Stimulated activated CD4-positive, alpha-beta T cell treated with anti-CD3 and anti-CD28 coated beads, Interleukin-1b, Interleukin-23, amount 100 ng/mL, for 48 hours (primary cell): ENCODE measurements at places on chromosomes 12 and 14.
A peak's percentile ranks its signal among the peaks of the same experiment; 100 is the strongest.

DNA sequence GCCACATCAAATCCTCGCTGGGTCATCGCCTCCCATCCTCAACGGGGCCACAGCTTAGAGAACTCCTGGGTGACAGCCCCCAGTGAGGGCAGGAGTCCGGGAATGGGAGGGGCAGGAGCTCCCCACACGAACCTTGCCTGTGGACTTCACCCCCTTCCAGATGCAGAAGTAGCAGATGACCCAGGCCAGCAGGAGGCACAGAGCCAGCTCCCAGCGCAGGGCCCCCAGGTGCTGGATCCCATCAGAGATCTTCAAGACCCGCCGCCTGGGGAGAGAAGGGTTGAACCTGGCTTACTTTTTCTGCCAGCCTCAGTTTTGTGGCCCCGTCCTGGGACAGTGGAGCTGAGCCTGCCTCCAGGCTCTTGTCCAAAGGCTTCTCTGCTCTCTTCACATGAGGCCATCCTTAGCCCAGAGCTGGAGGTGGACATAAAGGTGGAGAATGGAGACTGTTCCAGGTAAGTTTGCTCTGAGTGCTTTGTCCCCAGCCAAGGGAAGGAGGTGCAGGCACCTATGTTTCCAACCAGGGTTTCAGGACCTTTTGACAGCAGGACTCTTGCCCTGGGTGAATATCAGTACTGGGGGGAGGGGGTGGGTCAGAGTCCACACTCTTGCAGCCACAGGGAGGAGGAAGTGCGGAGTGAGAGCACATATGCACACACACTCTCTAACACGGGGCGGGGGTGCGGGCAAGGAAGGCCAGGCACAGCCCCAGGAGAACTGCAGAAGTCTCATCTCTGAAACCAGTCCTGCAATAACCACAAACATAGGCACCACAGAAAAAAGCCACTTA is 23.3 kb upstream of the SLC6A12 start:
- DNase-seq, result no peak

DNA sequence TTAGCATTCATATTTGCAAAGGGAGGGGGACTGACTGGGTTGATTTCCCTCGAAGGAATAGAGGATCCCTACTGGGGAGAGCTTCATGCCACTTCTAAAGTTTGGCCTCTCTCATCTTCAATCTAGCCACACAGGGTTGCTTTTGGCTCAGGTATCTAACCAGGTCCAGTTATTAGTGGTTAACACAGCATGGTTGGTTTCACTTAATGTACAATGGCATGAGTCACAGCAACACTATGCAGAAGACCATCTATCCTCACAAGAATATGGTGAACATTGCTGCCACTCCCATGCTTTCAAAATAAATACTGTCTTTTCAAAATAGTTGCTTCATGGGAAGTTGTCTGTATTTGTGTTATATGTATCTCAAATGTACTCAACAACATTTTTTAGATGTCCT is 6.6 kb upstream of the RAB3IP start:
- DNase-seq, result no peak

DNA sequence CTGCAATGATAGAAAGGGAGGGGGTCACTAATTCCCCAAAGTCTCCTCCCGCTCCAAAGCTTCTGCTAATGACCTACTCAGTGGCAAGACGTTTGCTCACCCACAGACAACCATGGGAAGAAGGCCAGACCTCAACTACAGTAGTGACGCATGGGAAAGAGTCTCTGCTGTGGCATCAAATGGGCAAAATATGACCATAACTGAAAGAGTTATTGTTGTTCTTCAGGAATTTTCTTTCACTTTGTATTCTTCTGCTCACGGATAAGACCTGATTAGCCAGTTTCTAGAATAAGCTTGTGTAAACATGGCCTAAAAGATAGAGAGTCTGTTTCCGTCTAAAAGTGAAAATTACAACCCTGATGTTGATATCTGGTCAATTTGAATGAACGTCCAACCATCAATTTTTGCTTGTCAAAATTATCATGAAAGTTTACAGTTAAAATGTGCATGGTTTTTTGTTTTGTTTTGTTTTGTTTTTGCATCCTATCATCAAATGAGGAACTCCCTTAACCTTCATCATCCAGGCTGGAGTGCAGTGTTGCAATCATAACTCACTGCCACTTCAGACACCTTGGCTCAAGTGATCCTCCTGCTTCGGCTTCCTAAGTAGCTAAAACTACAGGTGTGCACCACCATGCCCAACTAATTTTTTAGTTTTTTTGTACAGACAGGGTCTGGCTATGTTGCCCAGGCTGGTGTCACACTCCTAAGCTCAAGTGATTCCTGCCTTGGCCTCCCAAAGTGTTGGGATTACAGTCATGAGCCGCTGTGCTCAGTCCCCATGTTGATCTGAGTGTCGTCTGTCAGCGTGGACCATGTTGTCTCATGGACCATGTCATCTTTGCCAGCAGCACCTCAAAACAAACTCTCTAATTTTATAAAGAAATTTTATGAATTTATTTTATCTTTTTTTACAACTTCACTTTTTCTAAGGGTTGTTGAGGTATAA is 7.0 kb downstream of the KRT6B start:
- no peak for DNase-seq

DNA sequence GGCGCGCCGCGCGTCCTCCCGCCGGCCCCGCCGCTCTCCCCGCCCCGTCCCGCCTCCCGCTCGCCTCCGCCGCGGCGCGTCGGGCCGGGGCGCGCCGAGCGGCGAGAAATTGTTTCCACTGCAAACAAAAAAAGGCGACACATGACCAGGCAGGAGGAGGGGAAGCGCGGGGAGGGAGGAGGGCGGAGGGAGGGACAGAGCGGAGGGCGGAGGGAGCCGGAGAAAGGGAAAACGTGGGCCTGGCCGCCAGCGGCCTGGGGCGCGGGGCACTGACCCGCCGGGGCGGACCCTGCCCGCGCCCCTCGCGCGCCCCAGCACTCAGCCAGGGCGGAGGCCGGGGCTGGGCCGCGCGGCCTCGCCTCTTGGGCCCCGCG is at the start of gene FOXN3:
FOXN3 (minus strand) TSS at position 143 of the 374 bp plus-strand sequence. CDS start 4,757 bp downstream, outside the sequence.
- DNase-seq, result peak; percentile 88

- DNase-seq, result no peak
Observed at GRCh38 chr12:67701121-67701520, 52.6 kb downstream of the DYRK2 start.

- no peak for DNase-seq
Observed at GRCh38 chr12:108174641-108175040, 45.6 kb downstream of the WSCD2 start.

GRCh38 chr12:79764641-79765040 is 73.9 kb upstream of the PAWR start:
- DNase-seq, result no peak

- DNase-seq, result no peak
Observed at GRCh38 chr12:104708891-104709290, 249.2 kb downstream of the SLC41A2 start.

DNA sequence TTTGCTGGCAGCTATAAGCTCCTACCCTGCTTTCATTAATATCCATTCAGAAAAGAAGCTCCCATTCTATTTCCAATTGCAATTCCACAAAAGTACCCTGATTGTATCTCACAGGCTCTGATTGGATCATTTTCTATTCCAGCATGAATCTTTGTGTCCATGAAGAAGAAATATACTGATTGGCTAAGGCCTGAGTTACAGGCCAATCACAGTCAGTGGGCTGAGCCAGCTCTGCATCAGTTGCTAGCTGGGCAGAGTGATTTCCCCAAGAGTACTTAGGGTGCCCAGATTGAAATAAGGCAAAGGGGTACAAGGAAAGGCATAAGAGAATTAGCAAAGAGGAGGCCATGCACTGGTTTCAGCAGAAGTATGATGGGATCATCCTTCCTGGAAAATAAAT is 14.4 kb downstream of the ART4 start:
- DNase-seq, result no peak

- DNase-seq, result no peak
Observed at GRCh38 chr12:113333418-113333750, 1.5 kb downstream of the SLC8B1 start.

DNA sequence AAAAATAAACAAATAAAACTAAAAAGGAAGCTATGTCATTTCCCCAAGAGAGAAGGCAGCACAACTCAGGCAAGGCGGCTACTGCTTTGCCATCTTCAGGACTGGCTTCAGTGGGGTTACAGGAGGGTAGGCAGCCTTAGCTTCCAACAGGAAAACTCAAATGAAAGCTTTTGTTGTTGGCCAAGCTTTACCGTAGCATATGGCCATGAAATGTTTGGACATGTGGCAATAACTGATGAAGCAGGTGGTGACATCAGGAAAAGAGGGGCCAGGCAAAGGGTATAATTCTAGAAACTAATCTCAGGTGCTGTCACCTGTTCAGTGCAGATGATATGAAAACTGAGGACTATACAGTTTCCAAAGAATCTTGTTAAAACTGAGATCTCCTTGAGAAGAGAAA is 22.8 kb upstream of the NPFF start:
- no peak for DNase-seq

DNA sequence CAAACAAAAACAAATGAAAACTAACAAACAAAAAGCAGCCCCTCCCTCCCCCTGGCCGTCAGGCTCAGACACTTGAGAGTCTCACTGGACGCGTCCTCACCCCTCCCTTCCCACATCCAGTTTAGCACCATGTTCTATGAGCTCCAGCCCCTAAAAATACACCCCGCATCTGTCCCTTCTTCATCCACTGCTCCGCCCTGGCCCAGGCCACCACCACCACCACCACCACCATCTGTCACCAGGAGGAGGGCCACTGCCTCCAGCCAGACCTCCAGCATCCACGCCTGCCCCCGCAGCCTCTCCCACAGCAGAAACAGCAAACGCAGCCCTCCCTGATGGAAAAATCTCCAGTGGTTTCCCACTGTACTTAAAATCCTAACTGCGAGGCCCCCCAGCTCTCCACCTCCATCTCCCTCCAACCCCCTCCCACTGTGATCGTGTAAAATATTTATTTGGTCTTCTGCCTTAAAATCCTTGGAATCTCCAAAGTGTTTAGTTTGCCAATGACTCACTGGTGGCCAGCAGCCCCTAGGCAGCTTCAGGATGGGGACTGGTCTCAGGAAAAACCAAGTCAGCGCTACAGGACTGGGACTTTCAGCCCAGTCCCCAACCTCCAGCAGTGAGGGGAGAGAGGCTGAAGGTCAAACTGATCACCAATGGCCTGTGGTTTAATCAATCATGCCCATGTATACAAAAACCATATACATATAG is 95.1 kb downstream of the SCARB1 start:
- DNase-seq, result no peak

DNA sequence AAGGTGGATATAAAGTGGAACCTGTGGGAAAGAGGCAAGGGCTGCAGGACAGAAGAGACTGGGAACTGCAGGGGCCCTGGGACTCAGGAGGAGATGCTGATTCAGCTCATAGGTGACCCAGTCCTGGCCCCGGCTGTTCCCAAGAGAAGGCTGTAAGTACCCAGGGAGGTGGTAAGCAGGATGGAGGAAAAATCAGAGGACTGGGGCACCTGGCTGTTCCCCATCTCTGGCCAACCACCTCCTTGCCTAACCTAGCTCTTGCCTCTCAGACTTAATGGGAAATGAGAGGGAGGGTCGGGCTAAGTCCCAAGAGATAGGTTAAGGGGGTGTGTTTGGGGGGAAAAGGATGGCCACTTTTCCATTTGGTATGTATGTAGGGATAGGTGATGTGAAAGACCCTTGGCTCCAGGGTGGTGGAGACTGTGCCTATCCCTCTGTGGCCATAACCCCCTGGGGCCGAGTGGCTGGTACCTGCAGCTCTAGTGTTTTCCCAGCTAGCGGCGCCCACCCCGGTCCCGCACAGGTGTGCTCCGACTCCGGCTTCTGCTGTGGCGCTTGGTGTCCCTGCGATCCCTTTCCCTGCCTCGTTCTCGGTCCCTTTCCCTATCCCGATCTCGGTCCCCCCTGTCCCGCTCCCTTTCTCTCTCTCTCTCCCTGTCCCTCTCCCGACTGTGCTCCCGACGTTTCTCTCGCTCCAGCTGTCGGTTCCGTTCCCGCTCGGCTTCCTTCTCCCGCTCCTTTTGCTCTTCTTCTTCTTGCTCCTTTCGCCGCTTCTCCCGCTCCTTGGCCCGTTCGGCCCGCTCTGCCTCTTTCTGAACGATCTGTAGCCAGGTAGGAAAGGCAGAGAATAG is 1.6 kb upstream of the CDH24 start:
- DNase-seq, result no peak

DNA sequence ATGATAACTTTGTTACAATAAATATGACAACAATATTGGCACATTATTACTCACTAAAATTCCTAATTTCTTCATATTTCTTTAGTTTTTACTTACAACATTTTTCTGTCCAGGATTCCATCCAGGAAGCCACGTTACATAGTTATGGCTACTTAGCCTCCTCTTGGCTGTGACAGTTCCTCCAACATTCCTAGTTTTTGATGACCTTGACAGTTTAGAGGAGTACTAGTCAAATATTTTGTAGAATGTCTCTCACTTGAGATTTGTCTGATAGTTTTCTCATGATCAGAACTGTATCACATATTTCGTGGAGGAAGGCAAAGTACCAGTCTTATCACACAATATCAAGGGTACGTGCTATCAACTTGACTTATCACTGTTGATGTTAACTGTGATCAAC is 29.8 kb upstream of the LIN7A start:
- no peak for DNase-seq

DNA sequence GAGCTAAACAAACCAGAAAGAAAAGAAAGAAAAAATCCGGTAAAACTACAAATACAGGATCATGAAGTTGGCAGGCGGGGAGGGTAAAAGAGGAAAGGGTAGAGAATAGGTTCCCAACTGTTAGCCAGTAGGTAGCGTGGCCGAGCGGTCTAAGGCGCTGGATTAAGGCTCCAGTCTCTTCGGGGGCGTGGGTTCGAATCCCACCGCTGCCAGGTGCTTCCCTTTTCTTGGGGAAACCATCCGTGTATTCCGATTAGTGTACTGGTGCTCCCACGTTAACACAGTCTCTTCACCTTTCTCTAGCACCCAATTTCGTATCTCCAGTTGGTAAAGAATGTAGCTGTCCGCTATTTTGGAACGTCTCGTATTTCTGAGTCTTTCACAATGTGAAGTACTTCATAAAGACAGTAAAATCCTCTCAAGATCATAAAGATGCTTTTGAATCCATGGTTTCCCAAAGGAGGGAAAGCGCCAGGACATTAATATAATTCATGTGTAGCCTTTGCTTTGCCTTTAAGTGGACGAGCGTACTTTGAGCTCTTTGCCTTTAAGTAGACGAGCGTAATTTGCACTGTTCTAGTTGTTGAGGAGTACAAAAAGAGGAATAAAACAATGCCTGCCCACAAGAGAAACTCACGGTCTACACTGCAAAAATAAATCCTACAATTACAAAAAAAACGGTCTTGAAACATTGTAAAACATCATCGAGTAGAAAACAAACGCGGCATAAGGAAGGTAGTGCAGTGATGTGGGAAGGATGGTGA is 19.0 kb upstream of the RNASE12 start:
- DNase-seq, result peak; percentile 85

DNA sequence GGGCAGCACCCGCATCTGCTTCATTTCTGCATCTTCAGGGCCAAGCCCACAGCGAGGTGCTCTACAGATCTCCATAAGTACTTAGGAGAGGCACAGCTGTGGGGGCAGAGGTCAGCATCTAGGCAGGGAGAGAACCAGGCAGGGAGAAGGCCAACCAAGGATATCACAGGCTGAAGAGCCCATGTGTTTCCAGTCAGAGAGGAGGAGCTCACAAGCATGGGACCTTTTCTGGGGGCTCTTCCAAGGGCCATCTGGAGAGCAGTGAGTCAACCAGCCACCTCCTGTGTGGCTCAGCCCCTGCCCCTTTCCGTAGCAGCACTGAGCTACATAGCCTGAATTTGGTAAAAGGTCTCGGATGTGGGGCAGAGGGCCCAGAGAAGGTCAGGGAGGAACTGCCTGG is 78.5 kb downstream of the ARL6IP4 start:
- DNase-seq, result no peak
